ENCODE measurements at places on chromosomes 1 and 21. TPM values are rescaled to one million over a fixed set of nuclear protein-coding genes. Genes with fewer than 3 reads are reported as not detected.

The VASH2 gene
- 3.1 TPM for total RNA-seq

The EPB41 gene
- 6.1 TPM for total RNA-seq

The BMP8A gene
- total RNA-seq = 0.09 TPM

The CYP4B1 gene
- not detected for total RNA-seq

The FCRLA gene
- not detected for total RNA-seq

The CREG1 gene
- total RNA-seq = 84.9 TPM

The PROK1 gene
- total RNA-seq = not detected

The CD1B gene
- total RNA-seq = not detected

The SPRR5 gene
- total RNA-seq = not detected

The B3GALNT2 gene
- total RNA-seq = 21.4 TPM

The OTUD3 gene
- total RNA-seq = 2.6 TPM

The C1orf21 gene
- total RNA-seq = 8.2 TPM

The MYOG gene
- not detected for total RNA-seq

The VAV3 gene
- total RNA-seq = 0.36 TPM

The GNAT2 gene
- 0.08 TPM for total RNA-seq

The KCNJ15 gene
- total RNA-seq = not detected

The MOV10 gene
- total RNA-seq = 33.0 TPM

The B4GALT2 gene
- 70.3 TPM for total RNA-seq

The PKLR gene
- not detected for total RNA-seq

The GPR3 gene
- total RNA-seq = 1.7 TPM

The HEYL gene
- total RNA-seq = 4.0 TPM

The LRRC71 gene
- total RNA-seq = 0.08 TPM

The SYT6 gene
- 0.31 TPM for total RNA-seq

The VHLL gene
- total RNA-seq = not detected

The IFI44 gene
- total RNA-seq = 0.82 TPM

The LRRIQ3 gene
- 0.58 TPM for total RNA-seq

The OVAAL gene
- 0.46 TPM for total RNA-seq

The PTPN7 gene
- total RNA-seq = not detected

The KIAA0040 gene
- 1.1 TPM for total RNA-seq

The SLC45A1 gene
- total RNA-seq = 11.2 TPM

The ITLN1 gene
- not detected for total RNA-seq

The FMO1 gene
- not detected for total RNA-seq

Data from A549 treated with dexamethasone at 1 μM for 4 hours (cell line).